Astrocyte of the hippocampus (primary cell): ENCODE measurements at places on chromosomes 7 and 10.
A peak's percentile ranks its signal among the peaks of the same experiment; 100 is the strongest.

GRCh38 chr10:102422545-102423129 lies 2.0 kb downstream of the FBXL15 start:
- peak; percentile 88 for DNase-seq

GRCh38 chr10:106894692-106895091 lies 269.8 kb downstream of the SORCS1 start:
- DNase-seq, result no peak

DNA sequence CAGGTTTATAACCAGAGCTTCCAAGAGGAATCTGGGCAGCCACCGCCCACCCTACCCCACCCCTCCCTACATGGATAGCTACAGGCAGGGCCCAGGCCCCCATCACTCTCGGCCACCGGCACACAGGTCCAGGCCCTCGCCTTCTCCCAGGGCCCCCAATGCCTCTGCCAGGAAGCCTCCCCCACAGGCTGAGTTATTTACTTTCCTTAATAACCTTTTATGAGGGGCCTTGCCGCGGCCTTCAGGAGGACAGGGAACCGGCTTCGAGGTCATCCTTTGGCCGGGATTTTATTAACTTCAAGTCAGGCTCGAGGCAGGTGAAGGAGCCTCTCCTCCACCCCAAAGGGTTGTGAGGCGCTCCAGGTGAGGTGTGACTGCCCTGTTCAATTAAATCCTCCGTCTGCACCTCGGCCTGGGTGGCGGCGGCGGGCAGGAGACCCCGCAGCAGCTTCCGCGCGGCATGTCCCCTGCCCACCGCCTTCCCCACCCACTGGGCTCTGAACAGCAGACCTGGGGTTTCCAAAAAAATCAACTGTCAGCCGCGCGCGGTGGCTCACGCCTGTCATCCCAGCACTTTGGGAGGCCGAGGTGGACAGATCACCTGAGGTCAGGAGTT lies 106.5 kb downstream of the MICALL2 start:
- DNase-seq, result no peak

GRCh38 chr7:80624763-80625162 lies 13.7 kb upstream of the CD36 start:
- DNase-seq, result no peak

- no peak for DNase-seq
Measured at GRCh38 chr7:43071604-43072003, 40.8 kb upstream of the HECW1 start.

GRCh38 chr10:117948493-117948892 lies 98.2 kb downstream of the RAB11FIP2 start:
- no peak for DNase-seq

DNA sequence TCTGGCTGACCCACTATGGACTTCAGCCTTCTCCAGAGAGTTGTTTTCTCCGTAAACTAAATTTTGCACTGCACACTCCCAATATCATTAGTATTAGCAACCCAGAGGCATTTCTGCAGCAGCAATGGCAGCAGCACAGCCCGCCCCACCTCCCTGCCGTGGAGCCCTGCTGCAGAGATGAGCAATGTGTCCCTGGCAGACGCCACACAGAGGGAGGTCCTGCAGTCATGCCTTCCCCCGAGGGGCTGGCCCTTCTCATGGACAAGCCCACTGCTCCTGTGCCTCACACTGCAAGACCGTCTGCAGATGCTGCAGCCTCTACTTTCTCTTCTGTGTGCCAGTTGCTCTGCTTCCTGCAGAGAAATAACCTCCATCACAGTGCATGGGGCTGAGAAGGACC lies 393.4 kb upstream of the MKI67 start:
- DNase-seq, result no peak

GRCh38 chr7:33091111-33091531 lies 18.1 kb downstream of the RP9 start:
- peak; percentile 70 for DNase-seq

GRCh38 chr10:23584396-23584795 lies 145.5 kb downstream of the OTUD1 start:
- no peak for DNase-seq

- peak; percentile 53 for DNase-seq
Measured at GRCh38 chr10:95214369-95214768, 20.3 kb downstream of the ACSM6 start.

GRCh38 chr7:157469181-157470016 lies 132.6 kb downstream of the DNAJB6 start:
- DNase-seq, result no peak

DNA sequence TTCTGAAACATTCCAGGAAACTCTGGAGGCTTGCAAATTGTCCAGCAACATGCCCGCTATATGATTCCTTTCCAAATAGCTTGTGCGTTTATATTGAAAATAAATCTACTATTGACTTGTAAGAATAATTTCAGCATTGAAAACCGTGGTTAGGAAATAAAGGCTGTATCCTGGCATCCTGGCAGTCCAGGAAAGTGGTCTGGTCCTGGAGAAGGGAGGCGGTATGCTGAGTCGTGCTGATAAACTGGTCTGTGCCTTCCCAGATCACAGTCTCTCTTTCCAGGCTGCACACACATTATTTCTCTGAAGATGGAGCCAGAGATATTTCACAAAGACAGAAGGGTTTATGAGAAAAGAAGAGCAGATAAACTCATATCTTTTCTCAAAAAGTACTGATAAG lies 350.1 kb upstream of the COBL start:
- peak; percentile 17 for DNase-seq

DNA sequence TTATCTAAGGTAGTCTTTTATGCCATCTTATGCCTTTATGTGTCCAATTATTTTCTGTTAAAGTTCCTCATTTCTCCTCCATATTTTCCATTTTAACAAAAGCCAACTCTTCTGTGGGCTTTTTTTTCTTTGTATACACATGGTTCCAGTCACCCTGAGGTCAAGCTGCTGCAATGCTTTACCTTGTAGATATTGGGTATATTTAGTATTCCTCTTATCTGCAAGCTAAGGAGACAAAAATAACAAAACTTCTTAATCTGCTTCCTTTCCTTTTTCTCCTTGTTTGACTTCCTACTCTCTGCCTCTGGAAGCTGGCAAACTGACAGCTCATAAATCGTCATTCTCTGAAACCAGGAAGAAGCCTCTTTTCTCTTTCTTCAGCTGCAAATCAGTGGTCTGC lies 885.0 kb upstream of the LRRN3 start:
- DNase-seq, result no peak

DNA sequence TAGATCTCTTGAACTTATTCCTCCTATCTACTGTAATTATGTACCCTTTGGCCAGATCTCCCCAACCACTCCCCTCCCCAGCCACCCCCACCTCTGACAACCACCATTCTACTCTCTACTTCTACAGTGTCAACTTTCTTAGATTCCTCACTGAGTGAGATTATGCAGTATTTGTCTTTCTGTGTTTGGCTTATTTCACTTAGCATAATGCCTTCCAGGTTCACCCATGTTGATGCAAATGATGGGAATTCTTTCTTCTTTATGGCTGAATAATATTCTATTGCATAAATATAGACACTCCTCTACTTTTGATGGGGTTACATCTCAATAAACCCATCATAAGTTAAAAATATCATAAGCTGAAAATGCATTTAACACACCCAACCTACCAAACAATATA lies 21.3 kb upstream of the HNRNPH3 start:
- DNase-seq, result no peak

DNA sequence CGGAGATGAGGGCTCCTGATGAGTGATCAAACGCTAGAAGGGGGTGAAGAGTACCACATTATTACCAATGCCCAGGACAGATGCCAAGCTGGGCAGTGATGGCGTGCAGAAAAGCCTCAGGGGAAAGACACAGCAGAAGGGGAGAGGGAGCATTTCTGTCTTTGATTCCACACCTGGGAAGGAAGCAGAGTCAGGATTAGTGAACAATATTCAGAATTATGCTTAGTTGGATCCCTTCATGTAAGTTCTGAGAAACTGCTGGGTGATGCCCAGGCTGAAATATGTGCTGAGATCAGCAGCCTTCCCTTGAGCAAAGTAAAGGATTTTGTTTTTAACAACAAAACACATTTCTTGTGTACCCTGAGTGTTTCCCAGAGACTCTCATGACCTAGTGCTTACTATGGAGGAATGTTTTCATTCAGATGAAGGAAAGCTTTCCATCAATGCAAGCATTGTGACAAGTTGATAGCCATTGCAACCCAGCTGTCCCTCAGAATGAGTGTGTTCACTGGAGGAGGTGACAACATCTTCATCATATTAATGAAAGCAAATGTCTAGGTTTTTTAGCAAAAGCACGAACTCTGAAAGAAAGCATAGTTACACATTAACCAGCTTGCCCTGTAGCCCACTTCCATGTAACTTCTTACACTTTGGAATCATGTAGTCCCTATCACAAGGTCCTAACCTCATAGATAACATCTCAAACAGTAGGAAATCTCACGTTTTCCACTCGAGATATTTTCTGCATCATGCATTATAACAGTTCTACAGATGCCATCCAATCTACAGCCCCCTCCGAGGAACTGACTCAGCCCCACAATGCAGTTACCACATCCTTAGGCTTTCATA lies 23.8 kb upstream of the AKR1C1 start:
- DNase-seq, result no peak

- DNase-seq, result no peak
Measured at GRCh38 chr7:51055039-51055840, 261.4 kb downstream of the COBL start.

GRCh38 chr7:32477649-32477980 lies 12.6 kb downstream of the LSM5 start:
- no peak for DNase-seq

GRCh38 chr7:49631071-49631815 lies 142.2 kb upstream of the VWC2 start:
- DNase-seq, result no peak

DNA sequence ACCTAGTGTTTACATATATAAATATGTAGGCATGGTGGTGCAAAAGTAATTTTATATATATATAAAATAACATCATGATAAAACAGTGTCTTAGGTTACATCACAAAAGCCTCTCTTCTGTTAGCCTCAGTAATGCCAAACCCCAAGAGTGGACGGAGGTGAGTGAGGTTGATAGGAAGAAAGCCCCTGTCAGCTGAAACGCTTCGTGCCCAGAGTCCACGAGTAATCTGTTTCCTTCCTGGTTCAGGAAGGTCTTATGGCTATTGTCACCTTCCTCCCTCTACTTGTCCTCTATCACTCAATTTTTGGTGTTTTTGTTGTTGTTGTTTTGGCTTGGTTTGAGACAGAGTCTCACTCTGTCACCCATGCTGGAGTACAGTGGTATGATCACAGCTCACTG lies 41.5 kb downstream of the THNSL1 start:
- no peak for DNase-seq

DNA sequence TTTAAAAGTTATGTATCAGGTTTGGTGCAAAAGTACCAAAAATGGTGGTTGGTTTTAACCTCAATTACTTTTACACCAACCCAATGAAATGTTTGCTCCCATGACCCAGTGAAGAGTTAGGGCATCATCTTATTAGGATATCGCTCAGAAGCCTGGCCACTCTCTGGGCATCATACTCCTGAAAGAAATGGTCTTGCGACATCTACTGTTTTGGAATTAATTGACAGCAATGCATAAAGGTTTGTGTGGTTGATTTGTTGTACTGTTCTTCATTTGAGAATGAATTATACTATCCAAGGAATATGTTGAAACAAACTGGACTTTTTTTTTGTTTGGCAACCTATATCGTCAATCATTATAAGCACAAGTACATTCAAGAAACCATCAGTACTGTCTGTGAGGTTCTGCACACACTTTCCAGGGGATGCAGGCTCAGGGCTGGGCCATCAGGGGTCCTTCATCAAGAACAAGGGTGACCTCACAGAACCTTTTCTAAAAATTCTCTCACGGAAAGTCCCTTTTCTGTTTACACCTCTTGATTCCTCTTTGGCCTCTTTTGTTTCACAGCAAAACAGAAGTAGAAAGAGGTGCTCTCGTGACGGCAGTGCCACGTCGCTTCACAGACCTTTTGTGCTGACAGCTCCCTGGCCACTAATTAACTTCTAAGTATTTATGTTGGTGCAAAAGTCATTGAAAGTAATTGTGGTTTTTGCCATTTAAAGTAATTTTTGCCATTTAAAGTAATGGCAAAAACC lies 117.2 kb upstream of the KLF6 start:
- DNase-seq, result peak; percentile 81
